ENCODE measurements at places on chromosomes 2 and 18. TPM values are rescaled to one million over a fixed set of nuclear protein-coding genes. Genes with fewer than 3 reads are reported as not detected.

DNA sequence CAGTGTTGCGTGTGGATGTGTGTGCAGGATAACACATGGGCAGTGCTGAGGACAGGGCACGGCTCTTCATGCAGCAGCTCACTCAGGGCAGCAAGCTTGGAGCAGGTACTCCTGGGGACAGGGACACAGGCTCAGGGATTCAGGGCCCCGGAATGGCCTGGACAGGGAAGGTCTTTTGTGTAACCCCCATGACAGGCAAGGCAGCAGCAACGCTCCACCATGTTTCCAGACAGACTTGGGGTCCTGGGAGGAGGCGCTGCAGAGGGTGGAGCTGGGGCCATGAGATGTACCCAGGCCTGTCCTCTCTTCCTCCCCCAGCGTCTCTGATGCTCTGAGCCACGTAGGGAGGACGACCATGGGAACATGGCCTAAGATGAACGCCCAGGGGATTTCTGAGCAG lies 58.3 kb downstream of the ADNP2 start:
- DNase-seq = no peak

GRCh38 chr2:121502246-121502645 lies 28.4 kb upstream of the RNU4ATAC start:
- no peak for DNase-seq

DNA sequence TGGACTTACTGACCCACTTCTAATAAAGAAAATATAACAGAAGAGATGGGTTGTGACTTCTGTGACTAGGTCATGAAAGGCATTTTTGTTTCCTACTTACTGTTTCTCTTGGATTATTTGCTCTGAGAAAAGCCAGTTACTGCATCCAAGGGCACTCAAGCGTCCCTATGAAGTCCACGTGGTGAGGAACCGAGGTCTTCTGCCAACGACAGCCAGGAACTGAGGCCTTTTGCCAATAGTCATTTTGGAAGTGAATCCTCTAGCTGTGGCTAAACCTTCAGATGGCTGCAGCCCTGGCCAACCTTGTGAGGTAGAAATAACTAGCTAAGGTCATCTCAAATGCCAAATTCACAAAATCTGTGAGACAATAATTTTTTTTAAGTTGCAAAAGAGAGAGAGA lies 449.8 kb upstream of the RGPD4 start:
- no peak for DNase-seq

OTOS gene
- not detected for total RNA-seq

DNA sequence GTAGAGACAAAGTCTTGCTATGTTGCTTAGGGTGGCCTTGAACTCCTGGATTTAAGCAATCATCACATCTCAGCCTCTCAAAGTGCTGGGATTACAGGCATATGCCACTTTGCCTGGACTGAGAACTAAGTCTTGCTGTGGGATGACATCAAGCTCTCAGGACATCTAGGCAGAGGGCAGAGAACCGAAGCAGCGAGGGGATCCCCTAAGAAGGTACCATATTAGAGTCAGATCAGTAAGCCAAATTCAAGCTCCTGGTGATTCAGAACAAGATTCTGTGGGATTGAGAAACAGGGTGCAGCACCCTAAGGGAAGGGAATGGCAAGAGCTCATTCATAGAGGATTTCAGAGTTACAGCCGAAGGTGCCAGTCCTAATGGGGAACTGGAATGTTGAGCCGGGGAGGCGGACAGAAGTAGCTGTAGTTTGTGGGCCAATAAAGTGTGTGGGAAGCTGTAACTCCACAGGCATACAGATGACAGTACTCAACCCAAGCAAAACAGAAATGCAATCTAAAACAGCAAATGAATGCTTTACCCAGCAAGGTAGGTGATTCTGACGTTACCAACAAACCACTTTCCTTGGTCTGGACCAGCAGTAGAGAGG lies 30.9 kb downstream of the EPHA4 start:
- DNase-seq = no peak

DNA sequence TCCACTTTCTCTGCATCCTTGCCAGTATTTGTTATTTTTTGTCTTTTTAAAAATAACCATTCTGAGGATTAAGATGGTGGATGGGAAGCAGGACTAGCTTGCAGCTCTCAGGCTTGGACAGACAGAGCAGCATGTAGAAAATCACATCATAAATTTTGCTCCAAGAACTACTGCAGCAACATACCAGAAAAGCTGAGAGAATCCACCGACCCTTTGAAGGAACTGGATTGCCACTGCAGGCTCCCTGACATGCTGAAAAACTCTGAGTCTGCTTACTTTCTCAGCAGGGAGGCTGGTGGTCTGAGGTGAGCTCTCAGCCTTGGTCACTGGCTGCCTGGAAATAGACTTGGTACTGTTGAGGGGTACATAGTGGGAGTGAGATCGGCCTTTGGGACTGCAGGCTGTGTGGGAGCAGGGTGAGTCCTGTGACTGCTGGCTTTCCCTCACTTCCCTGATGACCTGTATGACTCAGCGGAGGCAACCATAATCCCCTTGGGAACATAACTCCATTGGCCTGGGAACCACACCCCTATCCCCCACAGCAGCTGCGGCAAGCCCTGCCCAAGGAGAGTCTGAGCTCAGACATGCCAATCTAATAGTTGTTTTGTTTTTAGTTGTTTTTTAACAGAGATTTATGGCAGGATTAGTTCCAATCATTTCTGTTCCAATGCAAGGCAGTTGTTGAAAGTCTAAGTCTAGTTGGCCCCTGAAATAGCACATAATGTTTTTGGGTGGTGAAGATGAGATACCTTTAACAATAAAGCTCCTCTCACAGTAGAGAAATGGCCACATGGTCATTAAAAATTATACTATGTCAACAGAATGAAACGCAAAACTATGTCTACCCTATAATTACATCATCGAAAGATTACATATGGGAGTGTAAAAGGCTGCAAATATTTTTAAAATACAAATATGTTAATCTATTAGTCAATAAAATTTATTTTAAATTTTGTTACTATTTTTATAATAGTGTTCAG lies 414.2 kb upstream of the CHAC2 start:
- DNase-seq = no peak

GRCh38 chr2:3038636-3039035 lies 339.0 kb downstream of the EIPR1 start:
- DNase-seq = no peak

SLC39A6 gene
- 21.8 TPM for total RNA-seq

- no peak for DNase-seq
Observed at GRCh38 chr2:134623796-134624195, 95.0 kb downstream of the TMEM163 start.

- DNase-seq = no peak
Observed at GRCh38 chr2:175786471-175787124, 215.5 kb downstream of the LNPK start.

OSBPL6 gene
- total RNA-seq = 5.4 TPM

DUSP11 gene
- total RNA-seq = 25.5 TPM

DNA sequence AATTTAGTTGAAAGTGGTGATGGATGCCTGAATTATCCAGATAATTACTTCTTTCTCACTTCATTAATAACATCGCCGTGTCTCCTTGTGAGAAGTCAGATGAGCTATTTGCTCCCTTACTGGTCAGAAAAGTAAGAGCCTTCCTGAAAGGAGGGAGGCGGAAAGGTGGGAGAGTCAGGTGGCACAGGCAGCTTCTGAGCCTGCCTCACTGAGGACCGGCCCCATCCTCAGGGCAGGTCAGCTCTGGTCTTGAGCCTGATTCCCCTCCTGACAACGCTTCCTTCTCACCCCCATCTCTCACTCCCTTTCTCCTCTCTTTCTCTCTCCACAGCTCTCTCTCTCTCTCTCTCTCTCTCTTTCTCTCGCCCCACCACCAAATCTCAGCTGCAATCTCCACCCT lies 10.1 kb upstream of the APOB start:
- no peak for DNase-seq

DNA sequence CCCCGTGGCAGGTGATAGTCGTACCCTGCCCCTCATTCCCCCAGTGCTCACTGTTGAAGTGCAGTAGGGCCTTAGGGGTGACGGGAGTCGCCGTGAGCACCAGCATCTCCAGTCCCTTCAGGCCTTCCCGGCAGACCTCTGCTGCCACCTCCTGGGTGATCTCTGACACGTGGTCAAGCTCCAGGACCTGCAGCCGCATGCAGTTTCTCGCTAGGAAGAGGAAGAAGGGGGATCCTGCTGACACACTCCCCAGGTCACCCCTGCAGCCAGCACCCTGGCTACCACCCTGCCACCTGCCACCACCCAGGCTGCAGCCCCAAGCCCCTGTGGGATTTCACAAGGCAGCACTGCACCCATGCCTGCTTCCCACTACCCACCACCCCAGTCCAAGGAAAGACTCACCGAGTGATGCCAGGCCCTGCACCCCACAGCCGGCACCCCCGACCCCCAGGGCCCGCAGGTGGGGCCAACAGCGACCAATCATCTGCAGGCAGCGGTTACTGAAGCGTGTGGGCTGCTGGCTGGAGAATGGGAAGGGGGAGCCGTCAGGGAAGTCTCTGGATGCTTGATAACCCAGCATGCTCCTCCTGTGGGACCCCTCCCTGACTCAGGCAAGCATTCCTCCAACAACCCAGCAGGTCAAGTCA lies 23.8 kb downstream of the FBXO41 start:
- DNase-seq = peak; percentile 26
